Activated CD4-positive, alpha-beta T cell treated with anti-CD3 and anti-CD28 coated beads, Interleukin-2, Interleukin-4, amounts not matched to agents 100 ng/mL and 50 ng/mL, durations not matched to agents 16 hours and 8 hours (primary cell): ENCODE measurements at places on chromosomes 4 and X.

GRCh38 chr4:36269101-36269500 is 12.3 kb upstream of the DTHD1 start:
- DNase-seq = peak; percentile 17

- DNase-seq = no peak
These were observed 184.7 kb upstream of the S100G start for GRCh38 chrX:16465081-16465876.

GRCh38 chr4:112517067-112517634 is 1.2 kb upstream of the NEUROG2 start:
- DNase-seq = no peak

GRCh38 chrX:148466292-148466691 is 34.1 kb upstream of the AFF2 start:
- peak; percentile 68 for DNase-seq

- no peak for DNase-seq
These were observed 17.1 kb upstream of the ARHGEF6 start for GRCh38 chrX:136797787-136798186.
